MG63 (cell line): ENCODE measurements at places on chromosomes 1 and 21.

- DNase-seq: no peak
Observed at GRCh38 chr1:111864862-111865261, 109.2 kb downstream of the DDX20 start.

- no peak for DNase-seq
Observed at GRCh38 chr1:178262120-178262500, 168.2 kb downstream of the RASAL2 start.

DNA sequence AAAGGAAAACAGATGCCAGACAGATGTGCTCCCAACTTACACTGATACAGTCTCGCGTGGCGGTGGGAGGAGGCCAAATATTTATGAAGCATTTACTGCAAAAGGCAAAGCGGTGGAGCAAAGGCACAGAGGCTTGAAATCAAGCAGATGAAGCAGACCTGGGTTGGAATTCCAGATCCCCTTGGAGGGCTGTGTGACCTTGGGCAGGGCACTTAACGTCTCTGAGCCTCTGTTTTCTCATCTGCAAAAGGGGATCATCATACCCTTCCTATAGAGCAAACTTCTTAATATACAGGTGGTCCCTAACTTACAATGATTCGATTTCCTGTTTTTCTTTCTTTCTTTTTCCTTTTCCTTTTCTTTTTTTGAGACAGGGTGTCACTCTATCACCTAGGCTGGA, 54.1 kb downstream of the IGSF21 start:
- DNase-seq: no peak

GRCh38 chr1:171457412-171457811, 27.9 kb upstream of the PRRC2C start:
- DNase-seq: no peak

DNA sequence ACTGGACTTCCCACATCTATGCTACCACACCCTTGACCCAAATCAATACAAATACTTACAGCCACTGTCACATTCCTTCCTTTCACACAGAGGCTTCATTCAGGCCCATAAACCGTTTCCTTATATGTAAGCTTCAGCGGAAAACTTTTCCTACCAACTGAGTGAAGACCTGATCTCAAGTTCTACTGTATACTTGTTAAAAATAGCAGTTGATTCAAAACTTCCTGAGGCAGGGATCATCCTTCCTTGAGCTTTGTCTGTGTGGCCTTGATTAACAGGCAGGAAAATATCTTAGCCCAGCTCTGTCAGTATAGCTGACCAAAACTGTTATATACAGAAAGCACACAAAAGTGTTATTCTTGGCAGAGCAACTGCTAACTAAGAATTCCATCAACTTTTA, 42.7 kb downstream of the DENND2C start:
- DNase-seq: no peak

DNA sequence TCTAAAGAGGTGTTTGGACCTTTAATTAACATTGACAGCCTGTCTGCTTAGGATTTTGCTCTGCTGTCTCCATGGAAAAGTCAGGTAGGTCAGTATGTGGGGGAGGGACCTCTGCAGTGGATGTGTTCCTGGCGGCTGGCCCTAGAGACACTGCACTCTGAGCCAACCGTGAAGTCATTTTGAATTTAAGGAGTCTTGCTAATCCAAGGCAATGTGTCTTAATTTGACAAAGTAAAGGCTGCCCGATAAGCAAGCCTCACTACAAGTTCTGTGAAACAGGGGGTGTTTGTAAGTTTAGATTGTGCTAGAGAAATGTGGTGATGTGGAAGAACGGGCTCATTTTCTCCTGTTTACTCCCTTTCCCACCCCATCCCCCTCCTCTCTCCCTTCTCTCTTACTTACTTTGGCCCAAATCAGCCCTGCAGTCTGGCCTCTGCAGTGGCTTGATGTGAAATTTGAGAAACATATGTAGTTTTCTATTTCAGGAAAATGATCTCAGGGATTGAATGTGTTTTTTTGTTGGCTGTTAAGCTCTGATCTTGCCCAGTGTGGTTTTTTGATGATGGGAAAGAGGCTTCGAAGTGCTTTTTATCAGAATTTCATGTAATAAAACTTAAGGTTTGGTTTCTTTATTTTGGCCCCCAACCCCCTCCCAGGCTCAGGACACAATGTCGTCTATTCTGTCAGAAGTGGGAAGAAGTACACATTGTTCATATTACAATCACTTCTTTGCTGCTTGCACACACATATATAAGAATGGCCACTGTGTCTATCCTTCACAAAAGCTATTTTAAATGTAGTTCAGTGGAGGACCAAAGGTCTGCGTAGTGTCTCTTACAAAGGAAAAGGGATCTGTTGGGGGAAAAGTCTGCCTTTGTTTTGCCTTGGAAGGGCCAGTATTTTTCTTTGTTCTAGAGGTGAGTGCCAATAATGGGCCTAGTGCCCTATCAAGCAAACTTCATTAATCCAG, 96.6 kb downstream of the FGGY start:
- peak; percentile 68 for DNase-seq

DNA sequence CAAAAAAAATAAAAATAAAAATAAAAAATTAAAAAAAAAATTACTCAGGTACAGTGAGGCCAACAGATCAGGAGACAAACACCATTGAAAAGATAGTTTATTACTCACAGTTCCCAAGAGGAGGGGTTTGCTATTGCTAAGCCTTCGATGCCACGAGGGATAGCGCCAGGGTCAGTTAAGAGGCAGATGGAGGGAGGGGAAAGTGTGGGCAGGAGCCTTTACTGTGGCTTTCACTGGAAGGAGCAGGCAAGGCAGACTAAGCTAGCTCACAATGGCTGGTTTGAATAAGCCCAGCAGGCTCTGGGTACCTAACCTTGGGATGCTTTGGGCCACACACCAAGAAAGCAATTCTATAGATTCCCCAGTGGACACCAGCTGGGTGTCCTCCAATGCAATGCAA, 12.7 kb upstream of the RNF187 start:
- no peak for DNase-seq

- DNase-seq: no peak
Observed at GRCh38 chr1:113928187-113928930, 765 bp upstream of the HIPK1 start.

DNA sequence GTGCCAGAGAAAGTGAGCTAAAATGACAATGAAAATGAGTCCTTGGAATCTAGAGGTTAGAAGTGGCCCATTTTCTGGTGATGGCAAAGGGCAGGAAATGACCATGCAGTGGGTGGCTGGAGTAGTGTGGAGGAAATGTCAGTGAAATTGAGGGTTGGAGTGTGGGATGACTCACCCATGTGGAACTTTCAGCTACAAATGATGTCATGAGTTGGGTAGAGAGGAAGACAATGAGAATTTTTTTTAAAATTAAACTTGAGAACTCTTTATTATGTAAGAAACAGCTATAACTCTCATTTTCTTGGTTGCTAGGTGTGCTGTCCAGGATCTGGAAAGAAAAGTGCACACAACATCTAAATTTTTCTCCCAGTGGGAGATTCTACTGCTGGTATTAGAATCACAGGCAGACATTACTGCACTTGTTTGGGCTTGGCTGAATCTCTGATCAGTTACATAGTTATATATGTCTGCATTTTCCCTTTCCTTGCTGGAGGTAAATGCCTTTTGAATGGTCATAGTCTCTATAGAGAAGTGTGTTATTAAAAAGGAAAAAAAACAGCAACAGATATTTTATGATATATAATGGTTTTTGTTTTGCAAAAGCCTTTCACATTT, 56.8 kb upstream of the GNG12 start:
- DNase-seq: peak; percentile 80

DNA sequence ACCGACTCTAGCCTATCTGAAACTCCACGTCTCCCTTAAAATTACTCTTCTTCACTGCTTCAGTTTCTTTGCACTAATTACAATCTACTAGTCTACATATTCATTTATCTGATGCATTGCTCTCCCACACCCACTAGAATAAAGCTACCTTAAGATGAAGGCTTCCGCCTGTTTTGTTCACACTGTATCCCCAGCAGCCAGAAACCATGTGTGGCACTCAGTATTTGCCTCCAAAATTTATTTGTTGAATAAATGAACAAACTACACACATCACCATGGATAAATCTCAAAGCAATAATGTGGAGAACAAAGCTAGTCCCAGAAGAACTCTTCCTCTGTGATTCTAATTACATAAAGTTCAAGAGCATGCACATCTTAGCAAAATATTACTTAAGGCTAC, 95.7 kb downstream of the DSCAM start:
- DNase-seq: no peak
